Body of pancreas (tissue), 4 donors: ENCODE measurements at places on chromosomes 3 and 15.

GRCh38 chr15:46322753-46323152, 687.9 kb downstream of the SQOR start:
- no peak for DNase-seq

DNA sequence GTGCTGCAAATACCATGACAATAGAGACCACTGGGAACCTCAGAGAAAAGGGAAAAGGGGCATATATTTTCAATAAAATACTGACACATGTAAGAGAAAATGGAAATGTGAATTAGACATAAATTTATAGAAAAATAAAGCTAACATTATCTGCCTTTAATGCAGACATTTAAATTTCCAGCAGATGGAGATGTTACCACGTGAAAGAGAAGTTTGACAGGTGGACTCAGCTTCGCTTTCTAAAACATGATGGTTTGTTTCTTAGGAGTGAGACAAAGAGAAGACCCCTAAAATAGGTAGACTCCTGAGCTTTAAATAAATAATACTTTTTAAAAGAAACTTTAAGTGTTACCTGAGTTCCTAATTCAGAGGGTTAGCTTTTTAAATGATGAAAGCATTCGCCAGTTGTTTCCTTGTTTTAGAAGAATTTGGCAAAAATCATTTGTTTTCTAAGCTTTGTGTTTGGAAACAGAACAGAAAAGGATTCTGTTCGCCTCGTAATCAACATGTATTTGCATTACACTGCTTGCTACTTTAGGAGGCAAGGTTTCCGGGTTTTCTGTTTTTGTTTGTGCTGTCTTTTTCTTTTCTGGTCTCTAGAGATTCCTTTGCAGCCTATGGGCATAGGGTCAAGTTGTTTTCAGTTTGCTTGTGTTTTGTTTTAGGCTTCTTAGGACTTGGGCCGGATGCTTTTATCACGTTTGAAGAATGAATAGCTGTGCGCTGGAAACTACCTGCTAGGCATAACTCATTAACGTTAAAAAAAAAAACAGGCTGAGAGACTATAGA, 271.4 kb downstream of the THSD4 start:
- peak; percentile 9 for DNase-seq

DNA sequence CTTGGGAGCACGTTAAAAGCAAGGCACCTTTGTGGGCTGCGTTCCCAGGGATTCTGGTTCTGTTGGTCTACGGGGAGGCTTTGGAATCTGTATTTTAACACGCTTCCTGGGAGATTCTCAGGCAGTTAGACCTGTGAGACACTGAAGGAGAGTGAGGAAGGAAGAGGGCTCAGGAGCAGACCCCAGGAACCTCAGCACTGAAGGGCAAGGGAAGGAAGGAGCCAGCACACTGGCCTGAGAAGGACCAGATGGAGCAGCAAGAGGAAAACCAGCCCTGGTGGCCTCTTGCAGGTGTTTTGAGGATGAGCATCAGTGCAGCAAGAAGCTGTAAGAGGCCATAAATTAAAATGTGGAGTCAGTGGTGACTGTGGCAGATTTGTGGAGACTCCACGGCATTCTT, 146.7 kb downstream of the RPLP1 start:
- no peak for DNase-seq

- peak; percentile 50 for DNase-seq
Observed at GRCh38 chr3:34683851-34684250, 885.4 kb downstream of the PDCD6IP start.

DNA sequence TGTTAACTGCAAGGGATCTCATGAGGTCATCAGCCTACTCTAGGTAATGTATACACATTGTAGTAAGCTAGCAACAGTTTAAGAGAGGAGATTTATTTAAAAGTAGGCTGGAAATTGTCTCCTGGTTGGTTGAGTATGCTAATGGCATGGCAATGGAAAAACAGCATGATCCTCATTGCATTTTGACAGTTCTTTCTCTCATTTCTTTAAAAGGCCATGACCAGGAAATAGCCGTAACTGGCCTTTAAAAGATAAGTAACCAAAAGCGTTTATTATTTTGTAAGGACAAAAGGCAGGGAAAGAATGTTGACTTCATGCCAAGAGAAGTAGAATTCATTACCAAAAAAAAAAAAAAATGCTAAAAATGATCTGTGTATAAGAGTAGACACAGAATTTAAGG, 310.3 kb downstream of the FGF12 start:
- DNase-seq, result no peak

DNA sequence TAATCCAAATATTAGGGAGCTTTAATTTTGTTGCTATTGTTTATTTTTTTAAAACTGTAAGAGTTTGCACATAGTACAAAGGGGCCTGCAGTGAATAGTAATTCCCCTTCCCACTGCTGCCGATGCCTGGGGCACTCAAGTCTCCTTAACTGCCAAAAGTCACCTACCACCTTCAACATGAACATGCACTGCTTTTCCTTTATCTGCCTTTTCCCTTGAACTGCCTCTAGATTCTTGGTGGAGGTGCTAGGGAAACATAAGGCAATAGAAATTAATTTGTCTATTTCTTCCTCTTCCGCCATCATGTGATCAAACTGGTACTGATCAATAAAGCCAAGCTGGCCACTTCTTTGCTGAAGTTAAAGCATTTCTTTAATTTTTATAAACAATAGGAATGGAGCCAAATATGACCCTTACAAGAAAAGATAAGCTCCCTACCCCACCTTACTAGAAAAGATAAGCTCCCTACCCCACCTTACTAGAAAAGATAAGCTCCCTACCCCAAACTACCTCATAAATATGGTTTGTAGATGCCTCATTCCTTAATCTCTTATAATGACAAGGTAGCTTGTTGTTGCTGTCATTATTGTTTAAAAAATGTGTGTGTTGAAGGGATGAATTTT, 17.4 kb upstream of the ACAP2 start:
- no peak for DNase-seq

DNA sequence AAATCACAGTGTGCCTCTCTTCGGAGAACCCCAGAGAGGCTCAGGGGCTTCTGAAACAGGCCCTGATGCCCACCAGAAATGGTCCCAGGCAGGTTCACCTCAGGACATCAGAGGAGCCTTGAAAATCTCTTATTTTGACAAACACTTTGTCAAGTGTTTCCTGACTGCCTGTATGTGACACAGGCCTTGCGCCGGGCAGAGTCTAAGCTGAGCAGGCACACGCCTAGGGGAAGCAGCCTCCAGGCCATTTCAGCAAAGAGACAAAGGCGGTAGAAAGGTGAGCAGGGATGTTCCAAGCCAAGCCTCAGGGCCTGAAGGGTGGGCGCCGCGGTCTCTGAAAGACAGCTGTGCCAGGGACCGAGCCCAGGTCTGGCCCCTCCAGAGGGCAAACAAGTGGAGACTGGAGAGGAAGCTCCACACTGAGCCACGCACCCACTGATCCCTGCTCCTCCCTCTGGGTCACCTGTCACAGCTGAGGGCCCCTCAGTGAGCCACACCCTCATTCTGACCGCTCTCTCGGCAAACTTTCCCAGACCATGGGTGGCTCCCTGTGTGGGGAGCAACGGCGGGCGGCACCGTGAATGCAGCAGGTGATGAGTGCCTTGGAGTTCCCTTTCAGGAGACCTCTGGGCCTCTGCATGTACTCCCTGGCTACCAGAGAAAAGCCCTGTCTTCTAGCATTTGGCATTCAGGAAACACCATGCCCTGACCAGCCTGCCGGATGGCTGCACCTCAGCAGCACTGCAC, 136.1 kb downstream of the ADAMTS17 start:
- no peak for DNase-seq

DNA sequence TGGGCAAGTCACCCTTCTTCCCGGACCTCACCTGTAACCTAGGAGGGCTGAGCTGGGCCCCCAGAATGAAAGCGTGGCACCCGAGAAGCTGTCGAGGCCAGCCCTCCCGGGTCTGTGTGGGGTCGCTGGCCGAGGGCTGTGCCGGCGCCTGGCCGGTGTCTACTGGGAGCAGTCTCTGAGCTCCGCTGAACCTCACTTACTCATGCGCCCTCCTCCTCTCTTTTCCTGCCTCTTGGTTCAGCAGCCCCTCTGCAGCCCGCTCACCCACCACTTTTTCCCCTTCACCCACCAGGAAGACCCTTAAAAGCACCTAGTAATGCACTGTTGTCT, 419 bp downstream of the HYKK start:
- no peak for DNase-seq

- DNase-seq, result no peak
Observed at GRCh38 chr15:64478863-64479262, 18.5 kb downstream of the ZNF609 start.

- no peak for DNase-seq
Observed at GRCh38 chr15:42604894-42605744, 29.7 kb downstream of the STARD9 start.

- DNase-seq, result no peak
Observed at GRCh38 chr3:11379238-11379823, 107.1 kb downstream of the ATG7 start.

- no peak for DNase-seq
Observed at GRCh38 chr3:11245827-11246662, 26.2 kb upstream of the ATG7 start.

- no peak for DNase-seq
Observed at GRCh38 chr3:13264468-13264795, 155.7 kb downstream of the NUP210 start.

GRCh38 chr3:44421280-44421679, 56.2 kb downstream of the ZNF445 start:
- no peak for DNase-seq

DNA sequence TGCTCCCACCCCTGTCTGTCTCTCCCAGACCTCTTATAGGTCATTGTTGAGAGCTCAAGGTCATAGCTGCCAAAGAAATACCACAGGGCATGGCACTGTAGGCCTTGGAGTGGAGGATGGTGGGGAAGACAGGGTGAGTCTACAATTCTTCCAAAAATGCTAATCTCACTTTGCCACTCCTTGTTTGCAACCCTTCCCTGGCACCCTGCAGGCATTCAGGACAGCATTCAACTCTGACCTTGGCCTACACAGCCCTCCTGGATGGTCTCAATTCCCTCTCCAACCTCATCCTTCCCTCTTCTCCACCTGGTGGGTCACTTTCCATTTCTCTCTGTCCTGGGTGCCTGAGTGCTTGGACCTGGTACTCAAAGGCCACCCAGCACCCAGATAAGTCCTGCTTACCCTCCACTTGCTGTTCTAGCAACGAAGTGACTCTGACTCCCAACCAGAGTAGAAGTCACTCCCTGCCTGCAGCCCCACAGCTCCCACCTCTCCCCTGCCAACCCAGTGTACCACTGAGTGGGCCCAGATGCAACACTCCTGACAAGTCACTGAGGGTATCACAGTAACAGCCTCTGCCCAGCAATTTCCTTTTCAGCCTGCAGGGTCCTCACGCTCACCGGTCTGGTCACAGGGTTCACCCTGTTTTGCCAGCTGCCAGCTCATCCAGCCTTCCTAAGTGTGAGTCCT, 36.6 kb downstream of the AMOTL2 start:
- DNase-seq, result no peak

DNA sequence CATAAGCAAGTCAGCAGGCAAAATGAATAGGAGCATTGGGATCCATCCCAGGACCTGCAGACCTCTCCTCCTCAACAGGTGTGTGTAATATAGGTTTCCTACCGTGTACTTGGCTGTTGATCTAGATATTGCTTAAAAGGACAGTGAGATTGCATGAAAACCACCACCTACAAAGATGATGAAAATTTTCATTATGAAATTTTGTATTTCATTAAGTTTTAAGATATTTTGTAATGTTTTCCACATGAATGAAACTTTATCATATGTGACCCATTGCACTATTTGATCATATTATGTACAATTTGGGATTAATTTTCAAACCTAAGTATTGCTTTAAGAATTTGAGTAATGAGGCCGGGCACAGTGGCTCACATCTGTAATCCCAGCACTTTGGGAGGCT, 94.3 kb upstream of the TRPM1 start:
- no peak for DNase-seq

DNA sequence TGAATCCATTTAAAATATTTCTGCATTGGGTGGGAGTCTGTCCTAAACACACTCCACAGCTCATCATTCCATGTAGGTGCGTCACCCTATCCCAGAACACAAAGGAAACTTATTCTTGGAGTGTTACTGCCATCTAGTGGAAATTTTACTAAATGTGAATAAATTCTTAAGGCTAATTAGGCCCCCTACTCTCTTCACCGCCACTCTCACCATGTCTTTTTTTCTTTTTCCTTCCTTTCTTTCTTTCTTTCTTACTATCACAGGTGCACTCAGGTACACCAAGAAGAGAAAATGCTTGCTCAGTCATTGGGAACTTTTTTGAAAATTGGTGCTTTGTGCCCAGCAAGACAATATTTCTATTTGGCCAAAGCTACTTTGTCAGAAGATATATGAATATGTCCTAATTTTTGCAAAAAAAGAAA, 26.4 kb upstream of the ATP8B4 start:
- no peak for DNase-seq
